Dermis blood vessel endothelial cell (primary cell): ENCODE measurements at places on chromosomes 4 and X. TPM values are rescaled to one million over a fixed set of nuclear protein-coding genes. Genes with fewer than 3 reads are reported as not detected.
A peak's percentile ranks its signal among the peaks of the same experiment; 100 is the strongest.

SPP1 gene
- 4.4 and 11.6 TPM in 2 replicates for total RNA-seq

TCEAL9 gene
- 112 and 140 TPM in 2 replicates for total RNA-seq

OCRL gene
- 13.8 and 20.3 TPM in 2 replicates for total RNA-seq

NRK gene
- total RNA-seq, result 0.34 and 0.42 TPM in 2 replicates

C1GALT1C1 gene
- 59.6 and 63.7 TPM in 2 replicates for total RNA-seq

EGFL6 gene
- total RNA-seq, result not detected in 2 replicates

MUC7 gene
- total RNA-seq, result not detected in 2 replicates

SMR3B gene
- total RNA-seq, result not detected in 2 replicates

GPRIN3 gene
- 0.51 and 1.5 TPM in 2 replicates for total RNA-seq

- DNase-seq, result no peak
Measured at GRCh38 chrX:4249401-4249800, 536.0 kb upstream of the PRKX start.

DNA sequence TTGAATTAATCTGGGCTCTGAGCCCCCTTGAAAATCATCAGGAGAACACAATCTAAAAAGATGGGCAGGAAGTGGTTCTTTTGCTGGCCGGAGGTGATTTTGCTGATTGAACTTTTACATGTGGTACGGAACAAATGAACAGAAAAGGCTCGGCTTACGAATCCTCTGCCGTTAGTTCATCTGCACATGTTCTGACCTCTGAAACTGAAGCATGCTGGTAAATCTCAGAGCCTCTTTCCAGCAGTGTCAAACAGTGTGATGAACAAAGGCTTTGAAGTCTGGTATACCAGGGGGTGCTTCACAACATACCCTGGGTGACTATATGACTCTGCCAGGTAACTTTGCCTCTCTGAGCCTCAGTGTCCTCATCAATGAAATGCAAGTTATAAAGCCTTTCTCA lies 194.2 kb upstream of the C1QTNF7 start:
- DNase-seq, result no peak

GRCh38 chr4:177862541-177863176 lies 420.4 kb upstream of the AGA start:
- no peak for DNase-seq

DNA sequence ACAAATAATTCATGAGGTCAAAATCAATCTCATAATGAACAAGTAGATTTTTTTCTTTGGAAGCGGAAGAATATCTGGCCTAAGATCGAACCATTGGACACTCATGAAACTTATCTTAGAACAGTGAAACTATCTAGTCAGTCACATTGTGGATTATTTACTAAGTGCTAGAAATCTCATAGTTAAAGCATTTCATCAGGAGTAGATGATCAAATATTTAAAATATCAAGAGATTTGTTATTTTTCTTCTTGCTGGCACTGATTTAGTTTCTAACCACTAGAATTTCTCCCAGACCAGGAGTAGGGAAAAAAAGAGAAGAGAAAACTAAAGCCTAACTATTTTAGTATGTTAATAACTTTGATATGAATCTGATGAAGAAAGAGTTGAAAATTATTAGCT lies 105.5 kb downstream of the SHROOM3 start:
- DNase-seq, result no peak

DNA sequence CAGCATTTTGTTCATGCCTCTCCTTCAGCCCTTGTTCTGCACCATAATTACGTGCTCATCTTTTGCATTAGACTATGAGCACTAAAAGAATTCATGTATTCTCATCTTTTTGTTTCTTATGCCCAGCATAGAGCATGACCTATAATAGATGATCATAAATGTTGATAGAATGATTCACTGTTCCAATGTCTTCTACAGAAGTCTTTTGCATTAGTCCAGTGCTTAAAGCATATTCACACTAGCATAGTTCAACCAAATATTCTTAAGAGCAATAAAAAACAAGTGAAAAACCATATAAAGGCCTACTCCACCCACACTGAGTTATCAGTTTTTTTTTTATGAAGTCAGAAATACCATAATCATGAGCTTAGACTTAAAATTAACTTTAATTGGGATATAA lies 36.5 kb upstream of the SLC10A4 start:
- no peak for DNase-seq

GRCh38 chrX:20980426-20980825 lies 393.8 kb upstream of the CNKSR2 start:
- no peak for DNase-seq

GRCh38 chr4:122700178-122700725 lies 32.3 kb upstream of the BBS12 start:
- DNase-seq, result peak; percentile 58

- DNase-seq, result no peak
Measured at GRCh38 chr4:113256946-113257345, 207.5 kb downstream of the ANK2 start.

GRCh38 chr4:15735536-15735935 lies 32.7 kb downstream of the BST1 start:
- DNase-seq, result no peak

DNA sequence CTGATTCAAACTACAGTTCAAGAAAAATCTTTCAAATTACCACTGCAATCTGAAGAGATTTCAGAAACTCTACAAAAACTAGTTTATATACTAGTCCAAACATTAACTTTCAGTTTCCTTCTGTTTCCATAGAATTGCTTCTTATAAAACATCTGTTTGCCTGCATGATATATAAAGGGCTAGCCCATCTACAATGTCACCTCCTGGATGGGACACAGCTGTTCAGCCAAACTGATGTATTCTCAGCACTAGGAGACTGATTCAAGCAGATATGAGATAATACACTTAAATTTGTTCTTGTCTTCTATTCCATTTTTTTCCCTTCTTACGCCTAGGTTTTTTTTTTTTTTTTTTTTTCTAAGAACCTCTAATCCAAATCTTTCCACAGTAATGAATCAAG lies 1569.7 kb upstream of the IGFBP7 start:
- DNase-seq, result no peak

DNA sequence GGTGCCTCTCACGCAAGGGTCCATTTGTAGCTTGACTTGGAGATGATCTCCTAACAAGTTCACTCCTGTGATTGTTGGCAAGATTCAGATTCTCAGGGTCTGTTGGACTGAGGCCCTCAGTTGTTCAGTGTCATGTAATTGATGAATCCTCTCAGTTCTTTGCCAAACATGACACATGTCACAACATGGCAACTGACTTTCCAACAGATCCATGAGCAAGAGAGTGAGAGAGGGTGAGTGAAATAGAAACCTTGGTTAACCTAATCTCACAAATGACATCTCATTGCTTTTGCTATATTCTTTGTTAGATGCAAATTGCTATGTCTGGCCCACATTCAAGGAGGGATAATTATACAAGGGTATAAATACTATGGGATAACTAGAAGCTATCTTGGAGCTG lies 231.0 kb upstream of the PCDH10 start:
- DNase-seq, result no peak

DNA sequence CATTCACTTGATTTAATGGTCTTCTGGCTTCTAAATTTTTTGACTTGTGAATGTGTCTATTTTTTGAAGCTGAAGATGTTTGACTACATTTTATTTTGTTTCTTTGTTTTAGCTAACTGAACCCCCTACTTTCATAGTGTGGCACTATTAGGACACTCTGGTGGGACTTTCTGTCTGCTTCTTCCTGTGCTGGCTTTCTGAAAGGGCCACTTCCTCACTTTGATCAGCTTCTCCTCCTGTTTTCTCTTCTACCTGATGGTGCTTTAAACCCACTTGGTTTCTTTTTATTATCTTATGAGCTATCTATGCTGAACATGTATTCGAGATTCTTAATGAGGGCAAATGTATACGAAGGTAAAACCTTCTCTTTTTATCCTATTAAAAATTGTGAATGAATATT lies 186.1 kb upstream of the CASK start:
- DNase-seq, result no peak

DNA sequence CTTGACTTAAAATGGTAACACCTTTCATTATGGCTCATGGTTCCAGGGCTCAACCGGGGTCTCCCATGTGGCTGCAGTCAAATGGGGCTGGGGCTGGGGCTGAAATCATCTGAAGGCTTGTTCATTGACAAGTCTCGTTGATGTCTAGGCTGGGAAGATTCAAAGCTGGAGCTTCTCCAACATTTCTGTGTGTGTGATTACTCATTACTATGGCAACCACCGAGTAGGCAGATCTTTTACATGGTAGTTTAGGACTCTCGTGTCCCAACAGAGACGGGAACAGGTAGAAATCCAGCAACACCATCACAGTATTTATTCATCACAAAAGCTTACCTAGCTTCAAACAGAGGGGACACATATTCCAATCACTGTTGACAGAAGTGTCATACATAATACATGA lies 7.8 kb downstream of the YTHDC1 start:
- peak; percentile 70 for DNase-seq

GRCh38 chr4:126956184-126956897 lies 676.4 kb upstream of the INTU start:
- no peak for DNase-seq

DNA sequence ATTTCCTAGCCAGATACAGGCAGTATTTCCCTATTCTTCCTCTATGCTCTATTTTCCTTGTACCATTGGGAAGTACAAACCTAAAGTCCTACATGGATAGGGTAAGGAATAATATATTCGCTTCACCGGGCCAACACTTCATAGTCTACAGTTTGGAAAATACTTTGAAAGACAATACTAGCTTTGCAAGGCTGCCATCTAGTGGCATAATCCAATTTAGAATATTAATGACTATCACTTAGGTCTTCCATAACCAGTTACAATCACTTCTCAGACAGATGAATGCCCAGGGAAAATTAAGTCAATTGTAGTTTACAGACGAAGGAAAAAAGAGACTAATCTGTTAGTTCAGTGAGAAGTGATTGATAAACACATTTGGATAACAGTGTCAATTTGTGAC lies 141.0 kb upstream of the FAM47C start:
- peak; percentile 41 for DNase-seq

- peak; percentile 53 for DNase-seq
Measured at GRCh38 chr4:156931267-156931666, 40.3 kb downstream of the PDGFC start.

DNA sequence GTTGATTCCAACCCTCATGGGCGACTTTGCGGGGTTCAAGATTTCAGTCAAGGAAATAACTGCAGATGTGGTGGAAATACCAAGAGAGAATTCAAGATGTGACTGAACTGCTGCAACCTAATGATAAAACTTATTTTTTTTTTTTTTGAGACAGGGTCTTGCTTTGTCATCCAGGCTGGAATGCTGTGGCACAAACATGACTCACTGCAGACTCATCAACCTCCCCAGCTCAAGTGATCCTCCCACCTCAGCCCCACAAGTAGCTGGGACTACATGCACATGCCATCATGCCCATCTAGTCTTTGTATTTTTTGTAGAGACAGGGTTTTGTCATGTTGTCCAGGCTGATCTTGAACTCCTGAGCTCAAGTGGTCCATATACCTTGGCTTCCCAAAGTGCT lies 19.5 kb upstream of the WDFY3 start:
- DNase-seq, result no peak

DNA sequence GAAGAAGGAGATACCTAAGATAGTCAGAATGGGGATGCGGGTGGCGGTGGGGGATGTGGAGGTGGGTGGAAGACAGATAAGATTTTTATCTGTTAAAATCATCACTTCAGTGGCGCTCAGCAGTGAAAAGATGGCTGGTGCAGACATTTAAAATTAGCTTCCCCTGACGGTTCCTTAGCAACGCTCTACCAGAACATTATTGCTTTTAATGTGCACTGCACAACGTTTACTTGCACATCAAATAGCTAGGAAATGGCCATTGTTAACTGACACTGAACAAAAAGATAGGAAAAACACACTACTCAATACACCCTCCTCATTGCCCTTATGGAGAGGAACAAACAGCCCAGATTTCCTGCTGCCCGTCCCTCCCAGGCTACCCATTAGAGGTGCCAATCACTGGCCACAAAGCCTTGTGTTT lies 61.0 kb upstream of the FTHL17 start:
- DNase-seq, result peak; percentile 34

DNA sequence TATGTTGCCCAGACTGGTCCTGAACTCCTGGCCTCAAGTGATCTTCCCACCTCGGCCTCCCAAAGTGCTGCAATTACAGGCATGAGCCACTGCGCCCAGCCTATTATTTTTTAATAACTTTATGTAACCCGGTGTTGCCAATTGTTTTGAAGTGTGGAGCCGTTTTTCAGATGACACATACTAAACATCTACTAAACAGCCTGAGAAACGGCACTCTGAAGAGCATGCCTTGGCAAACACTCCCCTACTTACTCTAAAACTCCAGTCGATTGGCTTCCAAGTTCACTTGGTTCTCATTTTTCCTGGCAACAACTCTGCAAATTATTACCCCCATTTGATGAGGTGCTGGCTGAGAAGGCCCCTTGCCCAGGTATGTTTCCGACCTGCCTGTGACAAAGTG lies 131.1 kb downstream of the GPR143 start:
- no peak for DNase-seq

GRCh38 chrX:298993-299392 lies 17.8 kb downstream of the PLCXD1 start:
- DNase-seq, result no peak

- DNase-seq, result no peak
Measured at GRCh38 chr4:89904524-89904923, 9.9 kb downstream of the MMRN1 start.

DNA sequence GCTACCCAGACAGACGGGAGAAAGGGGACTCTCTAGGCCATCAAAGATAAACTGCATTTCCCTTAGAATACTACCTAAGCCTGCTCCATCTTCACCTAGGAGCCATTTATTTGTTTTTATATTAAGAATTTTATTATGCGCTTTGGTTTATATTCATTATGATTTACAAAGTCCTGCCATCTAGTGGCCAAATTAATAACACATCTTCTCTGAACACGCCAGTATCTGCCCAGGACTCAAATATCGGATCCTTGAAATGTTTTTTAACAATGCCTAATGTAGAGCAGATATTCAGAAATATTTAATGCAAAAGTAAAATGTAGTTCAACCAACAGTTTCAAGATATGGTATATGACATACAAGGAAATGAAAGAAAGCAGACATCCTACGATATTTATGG lies 20.8 kb upstream of the PRPS2 start:
- DNase-seq, result peak; percentile 56

- no peak for DNase-seq
Measured at GRCh38 chr4:2060611-2061185, 1.6 kb downstream of the NAT8L start.

DNA sequence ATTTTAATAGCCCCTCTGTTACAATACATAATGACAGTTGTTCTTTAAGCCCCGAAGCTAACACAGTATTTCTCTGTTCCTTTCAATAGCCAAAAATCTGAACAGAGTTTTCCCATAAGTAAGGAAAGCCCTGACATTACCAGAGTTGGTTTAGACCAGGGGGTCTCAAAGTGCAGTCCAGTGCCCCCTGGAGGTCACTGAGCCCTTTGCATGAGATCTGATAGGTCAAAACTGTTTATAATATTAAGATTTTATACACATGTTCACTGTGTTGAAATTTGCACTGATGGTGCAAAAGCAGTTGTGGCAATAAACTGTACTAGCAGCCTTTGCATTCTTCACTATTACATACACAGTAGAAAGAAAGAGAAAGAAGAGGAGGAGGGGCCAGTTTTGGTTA lies 177.1 kb downstream of the SPANXN3 start:
- no peak for DNase-seq

DNA sequence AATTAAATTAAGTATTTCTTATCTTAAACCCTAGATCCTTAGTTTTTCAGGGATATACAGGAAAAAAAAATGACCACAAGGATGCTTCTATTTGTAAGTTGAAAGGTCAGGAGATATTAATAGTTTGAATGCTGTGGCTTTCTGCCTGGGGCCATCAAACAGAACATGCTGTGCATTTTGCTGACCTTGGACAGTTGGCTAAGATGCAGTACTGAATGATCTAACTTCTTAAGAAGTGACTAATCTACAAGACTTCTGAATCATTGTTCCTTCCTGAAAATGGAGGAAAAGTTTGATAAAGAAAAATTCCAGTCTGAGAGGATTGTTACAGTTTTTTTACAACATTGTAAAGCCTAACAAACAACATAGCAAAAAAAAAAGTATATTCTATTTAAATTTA lies 237.8 kb upstream of the JADE1 start:
- peak; percentile 94 for DNase-seq
